ENCODE measurements at places on chromosomes 11 and 22.

DNA sequence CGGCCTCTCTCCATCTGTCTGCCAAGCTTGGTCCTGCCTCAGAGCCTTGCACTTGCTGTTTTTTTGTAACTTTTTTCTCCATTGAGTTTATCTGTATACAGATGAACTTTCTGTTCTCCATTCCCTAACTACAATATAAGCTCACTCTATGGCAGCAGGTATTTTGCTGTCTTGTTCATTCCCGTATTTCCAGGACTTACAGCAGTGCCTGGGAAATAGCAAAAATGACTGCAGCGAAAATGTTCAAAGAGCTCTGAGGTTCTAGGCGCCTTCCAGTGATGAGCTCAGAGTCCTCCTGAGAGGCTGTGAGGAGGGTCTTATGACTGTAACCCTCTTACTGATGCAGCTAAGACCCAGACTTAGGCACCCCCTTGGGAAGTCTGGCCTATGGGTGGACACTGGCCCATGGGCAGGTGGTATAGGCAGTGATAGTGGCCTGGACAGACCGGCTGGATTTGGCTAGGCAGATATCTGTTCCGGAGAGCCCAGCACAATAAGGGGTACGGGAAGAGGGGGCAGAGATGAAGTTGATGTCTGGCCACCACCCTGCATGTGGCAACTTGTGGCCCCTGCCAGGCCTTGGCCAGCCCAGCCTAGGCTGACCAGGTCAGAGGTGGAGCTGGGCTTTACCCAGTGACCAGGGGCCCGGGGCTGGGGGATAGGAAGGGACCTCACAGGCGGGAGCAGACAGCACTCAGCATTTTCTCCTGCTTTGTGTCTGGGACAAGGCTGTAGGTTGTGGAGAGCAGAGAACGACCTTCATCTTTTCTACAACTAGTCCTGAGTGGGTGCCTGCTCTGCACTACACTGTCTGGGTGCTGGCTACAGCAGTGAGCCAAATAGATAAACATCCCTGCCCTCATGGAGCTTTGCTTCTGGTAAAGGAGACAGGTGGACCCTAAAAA is 4.6 kb downstream of the ATF4 start:
- DNase-seq = no peak

DNA sequence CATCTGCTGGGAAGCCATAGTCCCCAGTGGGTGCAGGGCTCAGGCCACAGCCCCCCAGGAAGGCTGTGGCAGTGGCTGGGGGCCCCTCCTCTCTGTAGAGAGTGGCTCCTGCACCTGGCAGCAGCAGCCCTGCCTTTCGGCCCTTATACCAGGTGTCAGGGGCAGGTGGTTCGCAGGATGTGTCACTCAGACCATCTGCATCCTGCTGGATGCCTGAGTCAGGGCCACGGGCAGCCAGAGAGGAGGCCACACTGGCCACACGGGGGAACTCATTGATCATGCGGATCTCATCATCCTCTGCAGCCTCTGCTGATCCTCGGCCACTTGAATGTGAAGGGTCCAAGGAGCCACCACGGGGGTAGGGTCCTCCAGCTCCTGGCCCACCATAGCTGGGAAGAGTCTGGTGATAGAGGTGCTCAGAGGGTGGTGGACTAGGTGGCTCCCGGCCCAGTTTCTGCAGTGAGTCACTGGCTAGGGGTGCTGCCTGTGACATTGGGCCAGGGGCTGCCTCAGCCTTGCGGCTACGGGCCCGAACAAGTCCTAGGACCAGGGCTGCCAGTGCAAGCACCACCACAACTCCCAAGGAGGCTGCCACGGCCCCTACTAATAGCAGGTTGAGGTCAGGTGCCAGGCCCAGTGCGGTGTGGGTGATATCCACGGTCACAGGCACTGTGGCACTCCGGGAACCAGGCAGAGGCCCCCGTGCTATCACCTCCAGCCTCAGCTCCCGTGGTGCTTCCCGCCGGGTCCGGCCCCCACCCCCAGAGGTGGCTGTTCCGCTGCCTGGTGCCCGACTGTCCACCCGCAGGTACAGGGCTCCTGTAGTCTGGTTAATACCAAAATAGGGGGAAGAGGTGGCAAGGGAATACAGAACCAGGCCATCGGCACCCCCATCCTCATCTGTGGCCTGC is 3.3 kb upstream of the TPP1 start:
- DNase-seq = no peak

DNA sequence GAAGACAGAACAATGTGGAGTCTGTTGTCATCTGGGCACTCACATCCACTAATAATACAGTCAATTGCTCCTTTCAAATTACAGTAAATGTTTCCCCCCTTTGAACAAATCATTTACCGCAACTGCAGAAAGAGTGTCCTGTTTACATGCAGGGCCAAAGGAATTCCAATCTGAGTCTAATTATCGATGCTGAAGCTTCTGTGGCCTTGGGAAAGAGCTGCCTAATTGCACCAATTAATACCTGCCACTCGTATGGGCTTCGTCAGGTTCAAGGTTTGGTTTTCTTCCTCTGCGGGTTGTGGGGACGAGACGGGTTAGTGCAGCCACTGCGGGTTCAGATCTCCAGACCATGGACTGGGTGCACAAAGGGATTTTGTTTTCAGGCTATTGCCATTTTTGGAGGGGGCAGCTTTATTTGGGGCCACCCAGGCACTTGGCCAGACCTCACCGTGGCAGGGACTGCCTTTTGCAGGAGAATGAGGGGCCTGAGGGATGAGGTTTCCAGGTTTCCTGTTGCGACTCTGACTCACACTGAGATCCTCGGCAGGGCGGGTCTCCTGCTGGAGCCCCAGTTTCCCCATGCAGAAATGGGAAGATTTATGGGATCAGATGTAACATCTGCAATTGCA is 147.6 kb downstream of the MIAT start:
- DNase-seq = no peak

DNA sequence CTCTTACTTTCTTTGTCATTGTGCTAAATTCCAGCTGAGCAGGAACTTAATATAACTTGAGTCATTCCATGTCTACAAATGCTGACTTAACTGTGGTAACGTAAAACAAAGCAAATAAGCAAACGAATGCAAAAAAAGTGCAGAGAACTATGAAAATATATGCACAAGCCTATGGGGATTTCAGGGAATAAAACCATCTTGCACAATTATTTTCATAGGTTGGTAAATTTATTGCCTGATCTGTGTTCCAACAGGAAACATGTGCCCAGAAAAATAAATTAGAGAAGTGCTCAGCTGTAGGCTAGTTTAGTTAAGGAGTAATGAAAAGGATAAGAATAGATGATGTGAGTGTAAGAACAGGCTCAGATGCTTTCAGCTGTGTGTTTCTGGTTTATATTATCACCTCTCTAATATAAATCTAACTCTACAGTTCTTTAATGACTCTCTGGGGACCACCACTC is 1169.3 kb downstream of the LRRC4C start:
- DNase-seq = peak; percentile 60

DNA sequence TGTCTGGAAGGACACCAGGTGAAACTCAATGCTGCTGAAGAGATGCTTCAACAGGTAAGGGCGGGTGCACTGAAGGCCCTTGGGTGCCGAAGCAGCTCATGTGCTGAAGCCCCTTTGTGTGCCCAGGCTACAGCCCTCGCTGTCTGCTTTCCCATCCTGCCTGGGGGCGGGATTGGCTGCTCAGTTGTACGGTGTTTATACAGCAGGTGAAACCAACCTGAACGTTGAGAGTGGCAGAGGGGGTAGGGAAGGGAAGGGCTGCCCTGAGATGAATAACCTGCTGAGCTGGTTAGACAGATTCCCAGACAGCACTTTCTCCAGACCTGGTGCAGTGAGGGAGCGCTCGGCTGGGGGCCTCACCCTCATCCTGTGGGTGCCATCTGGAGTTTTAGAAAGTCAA is 75.7 kb downstream of the CYB5R2 start:
- DNase-seq = no peak

DNA sequence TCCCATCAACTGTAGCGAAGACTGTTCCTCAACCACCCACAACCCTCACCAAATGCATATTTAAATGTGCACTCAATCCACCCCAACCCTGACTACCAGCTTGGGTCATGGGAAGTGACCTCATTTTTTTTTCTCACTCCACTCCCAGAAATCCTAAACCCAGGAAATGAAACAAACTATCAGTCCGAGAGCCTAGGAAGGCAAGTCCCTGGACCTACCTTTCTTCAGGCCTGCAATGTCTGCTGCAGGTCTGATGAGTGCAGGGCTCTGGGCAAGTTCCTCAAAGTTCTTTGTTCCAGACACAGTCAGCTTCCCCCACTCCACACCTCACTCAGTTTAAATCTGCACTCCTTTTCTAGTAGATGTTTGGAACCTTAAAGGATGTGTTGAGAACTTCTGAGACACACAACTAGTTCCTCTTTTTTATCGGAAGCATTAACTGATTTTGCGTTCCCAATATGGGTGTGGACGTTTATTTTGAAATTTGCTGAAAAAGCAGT is at the start of gene MS4A4E:
TSS of gene MS4A4E (minus strand) at position 398 of the 500 bp plus-strand sequence. CDS start 13,082 bp downstream, outside the sequence.
- DNase-seq = no peak

- no peak for DNase-seq
Observed at GRCh38 chr11:93849751-93850593, 446 bp downstream of the VSTM5 start.

DNA sequence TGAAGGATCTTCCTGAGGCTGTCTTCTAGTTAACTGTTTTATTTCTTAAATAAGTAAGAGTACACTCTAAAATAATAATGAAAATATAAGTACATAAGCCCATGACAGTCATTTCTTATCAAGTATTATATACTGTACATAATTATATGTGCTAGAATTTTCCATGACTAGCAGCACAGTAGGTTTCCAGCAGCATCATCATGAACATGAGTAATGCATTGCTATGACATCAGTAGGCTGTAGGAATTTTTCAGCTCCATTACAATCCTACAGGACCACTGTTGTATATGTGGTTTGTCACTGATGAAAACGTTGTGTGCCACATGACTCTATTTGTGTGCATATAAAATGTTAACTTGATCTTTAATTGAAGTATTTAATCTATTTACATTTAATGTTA is 22.0 kb downstream of the ZNF202 start:
- no peak for DNase-seq

DNA sequence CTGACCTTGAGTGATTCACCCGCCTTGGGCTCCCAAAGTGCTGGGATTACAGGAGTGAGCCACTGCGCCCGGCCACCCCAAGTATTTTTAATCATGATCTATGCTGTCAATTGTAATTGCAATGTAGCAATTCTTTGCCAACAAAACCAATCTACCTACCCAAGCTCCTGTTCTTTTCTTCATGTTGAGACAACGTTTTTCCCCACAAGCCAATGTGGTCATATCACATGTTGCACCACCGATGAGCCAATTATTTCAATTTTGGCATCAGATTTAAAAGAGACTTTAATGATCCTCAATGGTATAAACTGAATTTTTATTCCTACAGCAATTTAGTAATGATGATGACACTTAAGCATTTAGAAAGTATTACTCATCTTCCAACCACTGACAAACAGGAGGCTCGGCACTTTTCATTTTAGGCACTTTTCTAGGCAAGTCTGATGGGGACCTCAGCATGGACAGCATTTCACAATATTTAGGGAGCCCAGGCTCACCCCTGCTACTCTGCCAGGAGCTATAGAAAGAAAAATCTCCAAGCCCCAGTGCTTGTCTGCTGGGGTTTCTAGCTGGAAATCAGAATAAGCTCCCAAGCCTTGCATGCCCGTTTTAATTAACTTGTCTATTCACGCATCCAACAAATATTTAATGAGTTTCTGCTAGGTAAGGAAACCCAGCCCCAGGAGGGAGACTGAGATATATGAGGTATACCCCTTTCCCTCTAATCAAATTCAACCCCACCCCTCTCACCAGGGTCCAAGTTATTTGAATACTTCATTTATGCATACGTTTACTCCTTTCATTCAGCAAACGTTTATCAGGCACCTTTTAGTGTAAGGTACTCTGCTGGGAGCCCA is 291.4 kb downstream of the ST3GAL4 start:
- DNase-seq = no peak

- DNase-seq = no peak
Observed at GRCh38 chr11:104594228-104594958, 303.9 kb downstream of the CASP12 start.

DNA sequence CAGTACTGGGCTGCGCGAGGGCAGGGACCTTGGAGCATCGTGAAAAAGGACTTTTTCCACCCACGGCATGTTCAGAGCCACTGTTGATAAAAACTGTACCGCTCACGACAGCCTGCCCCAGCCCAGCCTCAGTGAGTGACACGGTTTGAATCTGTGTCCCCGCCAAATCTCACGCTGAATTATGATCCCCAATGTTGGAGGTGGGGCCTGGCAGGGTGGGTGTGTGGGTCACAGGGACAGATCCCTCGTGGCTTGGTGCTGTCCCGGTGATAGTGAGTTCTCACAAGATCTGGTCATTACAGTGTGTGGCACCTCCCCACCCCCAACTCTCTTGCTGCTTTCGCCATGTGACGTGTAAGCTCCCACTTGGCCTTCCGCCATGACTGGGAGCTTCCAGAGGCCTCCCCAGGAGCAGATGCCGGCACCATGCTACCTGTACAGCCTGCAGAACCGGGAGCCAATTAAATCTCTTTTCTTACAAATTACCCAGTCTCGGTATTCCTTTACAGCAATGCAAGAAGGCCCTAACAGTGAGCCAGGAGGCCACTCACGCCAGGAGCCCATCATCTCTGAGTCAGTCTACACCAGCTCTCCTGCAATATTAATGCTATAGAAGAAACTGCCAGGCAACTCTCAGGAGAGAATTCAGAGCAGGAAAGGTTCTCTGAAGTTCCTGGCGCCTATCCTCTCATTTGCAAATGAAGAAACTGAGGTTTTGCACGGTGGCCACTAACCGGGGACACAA is 1.3 kb downstream of the TOLLIP start:
- DNase-seq = no peak

- DNase-seq = no peak
Observed at GRCh38 chr11:15861256-15861655, 495.1 kb downstream of the SOX6 start.

DNA sequence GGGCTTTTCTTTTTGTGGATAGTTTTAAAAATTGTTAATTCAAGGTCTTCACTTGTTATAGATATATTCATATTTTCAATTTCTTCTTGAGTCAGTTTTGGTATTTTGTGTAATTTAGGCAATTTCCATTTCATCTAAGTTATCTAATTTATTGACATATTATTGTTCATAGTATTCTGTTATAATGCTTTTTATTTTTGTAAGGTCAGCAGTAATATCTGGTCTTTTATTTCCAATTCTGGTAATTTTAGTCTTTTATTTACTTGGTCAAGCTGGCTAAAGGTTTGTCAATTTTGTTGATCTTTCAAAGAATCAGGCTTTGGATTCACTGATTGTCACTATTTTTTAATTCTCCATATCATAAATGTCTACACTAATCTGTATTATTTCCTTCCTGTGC is 60.1 kb downstream of the HORMAD2 start:
- no peak for DNase-seq
